ENCODE measurements at places on chromosomes 5 and 9. TPM values are rescaled to one million over a fixed set of nuclear protein-coding genes. Genes with fewer than 3 reads are reported as not detected.

GRCh38 chr9:93677048-93677571, 100.7 kb downstream of the PHF2 start:
- DNase-seq = no peak

GRXCR2 gene
- total RNA-seq = not detected

- DNase-seq = no peak
These were observed 13.9 kb upstream of the LPCAT1 start for GRCh38 chr5:1537603-1538154.

SPATA31D4 gene
- total RNA-seq = not detected

DIPK1B gene
- 1.3 TPM for total RNA-seq

GRCh38 chr5:172867761-172868435, 33.8 kb downstream of the ERGIC1 start:
- DNase-seq = no peak

- no peak for DNase-seq
These were observed 67.4 kb downstream of the CTSL start for GRCh38 chr9:87793292-87793691.

DNA sequence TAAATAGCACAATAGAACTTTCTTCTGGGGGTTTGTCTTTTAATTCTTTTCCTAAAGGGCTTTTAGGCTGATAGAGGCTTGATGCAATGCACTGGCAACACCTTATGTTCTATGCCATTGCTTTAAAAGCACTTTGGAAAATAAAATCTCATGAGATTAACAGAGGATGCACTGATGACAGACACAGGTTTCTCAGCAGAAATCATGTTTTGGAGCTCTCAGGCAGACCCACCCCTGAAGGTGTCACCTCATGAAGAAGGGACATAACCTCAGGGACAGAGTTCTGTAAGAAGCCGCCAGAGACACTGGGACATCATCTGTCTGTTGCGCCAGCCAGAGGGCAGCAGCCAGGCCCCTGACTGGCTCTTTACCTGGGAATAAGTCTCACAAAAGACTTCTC, 27.7 kb downstream of the SLC22A5 start:
- DNase-seq = no peak

- DNase-seq = no peak
These were observed 492.7 kb downstream of the RASEF start for GRCh38 chr9:82570226-82570625.

DNA sequence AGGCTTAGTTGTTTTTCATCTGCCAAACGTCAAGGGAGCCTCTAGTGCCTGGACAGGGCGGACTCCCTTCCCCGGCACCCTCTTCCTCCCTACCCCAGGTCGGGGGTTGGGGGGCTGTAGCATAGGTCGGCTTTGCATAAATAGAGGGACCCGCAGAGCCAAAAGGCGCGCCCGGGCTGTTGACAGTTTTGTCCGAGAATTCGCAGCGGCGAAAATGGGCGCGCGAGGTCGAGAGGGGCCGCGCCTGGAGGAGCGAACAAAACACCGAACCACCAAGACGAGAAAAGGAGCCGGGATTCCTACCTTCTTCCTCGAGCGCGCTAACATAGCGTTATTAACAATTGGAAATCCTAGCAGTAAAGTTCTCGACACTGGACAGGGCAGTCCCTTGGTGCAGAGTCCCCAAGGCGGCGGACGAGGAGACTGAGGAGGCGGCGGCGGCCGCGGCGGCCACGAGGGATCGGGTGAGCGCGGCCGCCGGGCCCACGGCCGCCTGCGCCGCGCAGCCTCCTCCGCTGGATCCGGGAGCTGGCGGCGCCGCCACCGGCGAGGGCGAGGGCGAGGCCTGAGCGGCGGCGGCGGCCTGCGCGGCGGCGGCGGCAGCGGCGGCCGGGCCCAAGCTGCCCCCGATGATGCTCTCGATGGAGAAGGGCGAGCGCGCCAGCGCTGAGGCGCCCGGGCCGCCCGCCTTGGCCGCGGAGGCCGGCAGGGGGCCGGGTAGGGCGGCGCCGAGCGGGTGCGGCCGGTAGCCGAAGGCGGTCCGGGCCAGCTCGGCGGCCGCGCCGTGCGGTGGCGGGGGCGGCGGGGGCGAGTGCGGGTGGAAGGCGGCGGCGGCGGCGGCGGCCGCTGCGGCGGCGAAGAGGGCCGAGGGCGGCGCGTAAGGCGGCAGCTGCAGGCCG, 1.7 kb downstream of the FOXD1 start:
- DNase-seq = no peak

SLC6A7 gene
- total RNA-seq = not detected

- DNase-seq = no peak
These were observed 671.8 kb upstream of the SEMA6A start for GRCh38 chr5:117246424-117246823.

DNA sequence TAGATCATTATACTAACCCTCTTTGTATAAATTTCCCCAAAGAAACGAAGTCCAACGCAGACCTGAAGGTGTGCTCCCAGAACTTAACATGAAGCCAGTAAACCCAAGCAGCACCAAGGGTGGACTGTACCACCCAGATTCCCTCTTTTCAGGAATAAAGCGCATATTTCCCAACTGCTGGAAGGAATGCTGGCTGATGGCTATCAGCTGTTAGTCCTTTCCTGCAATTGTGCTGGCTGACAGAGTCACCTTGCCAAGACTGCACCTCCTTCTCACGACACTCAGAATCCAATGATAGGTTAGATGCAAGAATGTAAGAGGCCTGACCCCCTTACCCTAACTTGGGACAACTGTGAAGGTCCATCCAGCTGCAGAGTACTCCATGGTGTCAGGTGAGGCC, 93.9 kb downstream of the MAPKAP1 start:
- no peak for DNase-seq

DNA sequence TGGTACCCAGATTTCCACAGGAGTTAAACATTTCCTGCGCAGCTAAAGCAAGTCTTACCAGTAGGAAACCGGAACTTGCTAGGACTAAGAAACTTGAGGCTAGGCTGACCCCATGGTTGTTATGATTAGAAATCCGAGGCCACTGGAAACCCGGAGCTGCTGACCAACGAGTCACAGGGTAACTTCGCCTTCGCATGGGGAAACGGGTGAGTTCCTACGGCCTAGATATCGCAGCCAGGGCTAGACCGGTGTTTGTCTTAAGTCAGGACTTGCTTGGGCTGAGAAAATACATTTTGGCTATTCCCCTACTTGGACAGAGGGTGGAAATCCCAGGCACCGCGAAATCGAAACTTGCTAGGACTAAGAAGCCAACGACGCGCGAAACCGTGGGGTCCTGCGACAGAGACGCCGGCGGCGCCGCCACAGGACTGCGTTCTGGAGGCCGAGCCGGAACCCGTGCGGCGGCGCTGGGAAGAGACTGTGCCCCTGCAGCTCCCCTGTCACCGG, 1.6 kb upstream of the ANXA2R start:
- DNase-seq = no peak

DNA sequence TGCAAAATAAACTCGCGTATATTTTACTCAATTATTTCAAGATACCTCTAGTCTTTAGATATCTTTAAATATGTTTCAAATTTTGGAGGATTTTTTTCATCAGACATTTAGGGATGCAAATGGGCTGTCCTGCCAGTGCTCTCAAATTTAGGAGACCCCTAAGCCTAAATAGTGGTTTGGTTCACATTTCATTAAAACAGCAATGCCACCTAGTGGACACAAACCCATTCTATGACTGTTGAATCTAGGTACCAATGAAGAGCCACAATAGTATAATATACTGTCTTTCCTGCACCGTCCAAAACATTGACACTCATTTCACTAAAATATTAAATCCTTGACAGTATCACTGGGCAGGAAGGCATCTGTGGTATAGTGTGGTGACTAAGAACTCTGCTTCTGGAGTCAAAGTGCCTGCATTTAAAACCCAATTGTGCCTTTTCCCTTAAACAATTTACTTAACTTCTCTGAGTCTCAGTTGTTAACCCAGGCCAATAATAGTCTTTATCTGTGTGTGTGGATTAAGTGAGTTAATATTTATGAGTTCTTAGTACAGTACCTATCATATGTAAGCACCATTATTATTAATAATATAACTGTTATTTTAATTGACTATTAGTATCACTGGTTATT, 148.0 kb downstream of the RORB start:
- DNase-seq = no peak

DNA sequence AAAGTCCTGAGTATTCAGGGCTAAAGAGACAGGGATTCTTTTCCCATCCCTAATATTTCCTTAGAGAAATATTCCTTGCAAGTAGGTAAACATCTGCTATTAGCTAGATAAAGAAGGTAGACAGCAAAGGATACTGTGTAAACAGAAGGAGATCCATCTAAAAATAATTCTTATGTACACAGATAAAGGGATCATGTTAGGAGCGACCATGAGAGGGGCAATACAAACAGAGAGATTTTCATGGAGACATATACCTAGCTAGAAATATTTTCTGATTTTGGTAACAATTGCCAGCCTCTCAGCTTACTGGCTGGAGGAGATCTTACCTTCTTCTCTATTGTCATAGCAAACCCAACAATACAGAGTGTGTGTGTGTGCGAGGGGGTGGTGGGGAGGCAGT, 184.6 kb upstream of the DMAC1 start:
- DNase-seq = no peak

LTC4S gene
- 2.8 TPM for total RNA-seq

DNA sequence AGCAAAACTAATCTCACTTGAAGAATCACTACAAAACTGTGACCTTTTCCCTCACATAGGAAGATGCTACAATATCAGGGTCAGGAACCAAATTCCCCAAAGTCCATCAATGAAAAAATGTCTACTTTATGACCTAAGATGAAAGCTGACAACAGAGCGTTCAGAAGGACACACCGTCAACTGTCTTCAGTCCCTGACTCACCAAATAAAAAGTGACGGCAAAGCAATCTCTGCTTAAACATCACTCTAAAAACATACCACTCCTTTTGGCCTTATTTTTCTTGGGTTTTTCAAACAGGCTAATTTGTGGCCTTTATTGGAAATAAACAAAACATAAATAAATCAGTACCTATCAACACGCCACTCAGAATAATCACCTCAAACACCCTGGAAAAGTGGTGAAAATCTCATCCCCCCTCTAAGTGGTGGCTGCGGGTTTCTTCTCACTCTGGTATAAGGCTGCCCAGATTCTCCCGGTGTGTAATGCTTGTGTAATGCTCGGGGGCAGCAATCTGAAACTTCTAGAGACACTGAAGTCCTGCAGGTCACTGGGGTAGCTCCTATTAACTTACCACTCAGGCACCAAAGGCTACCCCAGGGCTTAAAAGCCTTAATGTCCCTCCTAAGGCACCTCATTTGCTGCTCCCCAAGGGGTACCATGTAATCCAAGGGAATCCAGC, 29.5 kb downstream of the SEMA4D start:
- no peak for DNase-seq

DNA sequence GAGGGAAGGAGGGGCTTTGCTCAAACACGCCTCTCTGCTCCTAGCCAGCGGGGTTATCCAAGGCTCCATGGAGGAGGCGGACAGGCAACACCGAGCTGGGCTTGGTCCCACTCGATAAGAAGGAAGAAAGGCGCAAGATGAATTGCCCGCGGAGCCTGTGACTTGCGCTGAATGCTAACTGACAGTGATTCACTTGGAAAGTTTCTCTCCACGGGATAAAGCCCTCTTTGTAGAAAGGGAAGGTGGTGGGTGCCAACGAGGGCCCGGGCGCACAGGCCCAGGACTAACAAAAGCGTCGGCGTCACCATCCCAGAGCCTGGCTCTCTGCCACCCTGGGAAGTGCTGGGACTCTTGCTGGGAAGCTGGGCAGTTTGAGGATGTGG, 76.0 kb downstream of the VAV2 start:
- no peak for DNase-seq

GRCh38 chr9:35538361-35539234, 48.7 kb downstream of the RUSC2 start:
- no peak for DNase-seq

DNA sequence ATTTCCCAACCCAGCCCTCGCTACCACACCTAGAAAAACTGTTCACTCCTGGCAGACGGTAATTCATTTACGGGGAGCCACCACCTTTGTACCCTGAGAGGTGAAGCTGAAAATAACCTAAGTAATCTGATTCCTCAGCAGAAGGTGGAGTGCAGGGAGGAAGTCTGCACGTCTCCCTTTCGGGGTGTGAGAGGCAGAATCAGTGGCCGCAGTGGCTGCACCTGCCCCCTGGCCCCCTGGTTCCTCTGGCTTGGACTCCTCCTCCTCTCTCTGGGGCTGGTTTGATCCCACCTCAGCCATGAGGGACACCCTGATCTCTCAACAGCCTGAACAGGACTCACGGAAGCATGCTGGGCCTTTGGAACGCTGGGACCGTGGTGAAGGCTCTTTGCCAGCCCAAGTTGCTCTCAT, 10.5 kb downstream of the TMEM174 start:
- no peak for DNase-seq

PRUNE2 gene
- not detected for total RNA-seq

NTRK2 gene
- total RNA-seq = 0.12 TPM

DNA sequence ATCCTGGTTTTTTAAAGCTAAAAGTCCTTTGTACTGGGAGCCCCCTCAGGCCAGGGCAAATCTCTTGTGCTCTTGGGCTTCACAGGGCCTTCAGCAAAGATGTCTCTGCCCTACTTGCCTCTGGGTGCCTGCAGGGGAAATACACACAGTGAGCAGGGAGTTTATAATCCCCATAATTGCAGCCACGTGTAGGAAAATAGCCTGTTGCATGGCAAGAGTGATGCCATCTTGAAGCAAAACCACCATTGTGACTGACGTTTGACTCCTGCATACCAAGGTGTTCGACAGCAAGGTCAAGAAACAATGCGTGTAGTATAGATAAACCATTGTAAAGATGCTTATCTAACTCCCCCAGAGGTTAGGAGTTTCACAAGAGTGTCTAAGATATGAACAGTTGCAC, 11.4 kb upstream of the IL3 start:
- DNase-seq = no peak

DNA sequence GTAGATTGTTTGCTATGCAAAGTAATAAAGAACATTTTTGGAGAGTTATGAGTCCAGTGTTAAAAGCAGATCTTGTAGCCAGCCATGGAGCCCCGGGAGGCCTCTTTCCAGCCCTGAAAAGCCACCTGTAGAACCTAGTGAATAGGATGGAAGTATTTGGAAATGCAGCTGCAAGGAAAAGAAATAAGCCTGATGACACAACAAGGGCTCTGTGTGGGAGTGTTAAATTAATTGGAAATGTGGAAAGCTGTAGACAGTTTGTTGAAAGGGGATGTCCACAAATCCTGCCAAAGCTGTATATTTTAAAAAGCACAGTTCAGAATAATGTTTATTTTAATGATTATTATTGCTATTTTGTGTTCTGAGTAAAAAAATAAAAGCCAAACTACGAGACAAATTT, 152.5 kb upstream of the GHR start:
- DNase-seq = no peak

- DNase-seq = no peak
These were observed 537 bp downstream of the C8G start for GRCh38 chr9:136945333-136946227.

- no peak for DNase-seq
These were observed 84.7 kb downstream of the NR3C1 start for GRCh38 chr5:143318833-143319232.

Data from CD4-positive, CD25-positive, alpha-beta regulatory T cell (primary cell).